H9 (cell line): ENCODE measurements at places on chromosomes 3 and 15. TPM values are rescaled to one million over a fixed set of nuclear protein-coding genes. Genes with fewer than 3 reads are reported as not detected.

DNA sequence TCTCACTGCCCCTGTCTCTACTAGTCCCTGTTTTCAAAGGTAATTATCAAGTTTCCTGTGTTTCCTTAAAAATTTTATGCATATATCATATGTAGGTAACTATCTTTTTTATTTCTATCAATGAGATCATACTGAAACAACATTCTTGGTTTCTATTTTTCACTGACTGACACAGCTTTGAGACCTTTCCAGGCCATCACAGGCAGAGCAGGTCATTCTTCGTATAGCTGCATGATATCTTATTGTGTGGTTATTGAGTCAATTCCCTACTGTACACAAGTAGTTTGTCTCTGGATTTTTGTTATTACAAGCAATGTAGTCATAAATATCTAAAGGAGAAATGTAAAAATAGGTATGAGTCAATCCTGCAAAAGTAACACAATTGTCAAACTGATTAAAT is 169.6 kb downstream of the CFAP20DC start:
- H3K4me1 ChIP-seq: peaks cover 3% of the 10 kb centered on the region; the same call in 1 of the 2 replicates
- H3K36me3 ChIP-seq: no peaks in the 10 kb centered on the region
- H3K27ac ChIP-seq: no peak overlapping the region

Gene ACKR2
- 0.13 TPM in 1 of 2 replicates, not detected in the other for total RNA-seq

DNA sequence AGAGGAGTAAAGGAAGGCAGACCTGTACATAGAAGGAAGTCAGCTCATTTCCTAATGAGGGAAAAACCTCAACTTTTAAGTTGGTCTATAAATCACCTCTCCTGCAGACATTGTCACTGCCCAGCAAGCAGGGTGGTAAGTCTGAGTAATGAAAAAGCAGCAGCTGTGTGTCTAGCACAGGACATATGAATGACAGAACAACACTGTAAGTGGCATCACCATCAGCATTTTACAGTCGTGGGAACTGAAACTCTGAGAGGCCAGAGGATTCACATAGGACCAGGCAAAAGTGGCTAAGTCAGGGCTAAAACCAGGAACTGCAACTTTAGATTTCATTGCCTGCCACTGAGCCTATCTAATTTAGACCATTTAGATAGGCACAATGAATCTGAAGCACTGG is 235.6 kb downstream of the CLSTN2 start:
- H3K4me3 ChIP-seq: no peak overlapping the region
- no peaks in the 10 kb centered on the region for H3K4me1 ChIP-seq
- DNase-seq: no peak
- no peaks in the 10 kb centered on the region for H3K27me3 ChIP-seq

GRCh38 chr15:39270934-39271333 is 309.9 kb upstream of the THBS1 start:
- H3K4me1 ChIP-seq: no peaks in the 10 kb centered on the region
- H3K27ac ChIP-seq: no peak overlapping the region
- no peaks in the 10 kb centered on the region for H3K36me3 ChIP-seq
- no peak for DNase-seq
- no peak overlapping the region for H3K4me3 ChIP-seq
- H3K27me3 ChIP-seq: no peaks in the 10 kb centered on the region

Gene PLSCR5
- not detected in 2 replicates for total RNA-seq

DNA sequence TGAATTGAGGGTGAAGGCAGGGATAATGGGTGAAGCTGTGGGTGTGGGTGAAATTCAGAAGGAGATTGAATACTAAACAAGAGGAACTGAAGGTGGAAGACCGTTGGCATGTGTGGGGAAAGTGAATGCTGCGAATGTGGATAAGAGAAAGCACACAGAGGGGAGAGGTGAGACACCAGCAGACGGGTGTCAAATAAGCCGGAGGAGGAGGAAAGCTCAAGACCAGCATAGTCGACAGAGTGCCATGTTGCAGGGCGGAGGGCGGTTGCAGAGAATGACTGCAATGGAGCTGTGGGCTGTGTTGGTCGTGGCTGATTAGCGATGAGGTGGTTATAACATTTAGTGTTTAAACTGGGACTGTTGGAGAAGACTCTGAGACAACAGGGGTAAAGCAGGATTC is 16.4 kb upstream of the HCN4 start:
- H3K4me3 ChIP-seq: no peak overlapping the region
- H3K36me3 ChIP-seq: peaks cover 24% of the 10 kb centered on the region
- H3K27me3 ChIP-seq: no peaks in the 10 kb centered on the region
- H3K27ac ChIP-seq: no peak overlapping the region

DNA sequence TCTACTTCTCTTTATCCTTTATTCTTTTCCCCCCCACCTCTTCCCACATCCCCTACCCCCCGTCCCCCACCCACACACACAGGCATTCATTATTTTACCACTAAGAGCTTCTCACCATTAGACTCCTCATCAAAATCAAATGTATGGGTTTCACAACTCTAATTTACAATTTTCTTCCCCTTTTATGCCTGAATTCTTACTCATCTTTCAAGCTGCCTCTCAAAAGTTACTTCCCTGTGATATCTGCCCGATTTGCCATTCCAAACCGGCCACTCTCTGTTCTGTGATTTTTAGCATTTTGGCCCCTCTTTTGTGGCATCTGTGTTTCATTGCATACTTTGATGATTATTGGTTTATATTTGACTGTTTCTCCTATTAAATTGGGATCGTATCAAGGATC is 42.2 kb downstream of the SLC9A9 start:
- H3K4me3 ChIP-seq: no peak overlapping the region
- no peak for DNase-seq
- H3K4me1 ChIP-seq: no peaks in the 10 kb centered on the region
- no peaks in the 10 kb centered on the region for H3K36me3 ChIP-seq
- no peak overlapping the region for H3K27ac ChIP-seq

- no peak overlapping the region for H3K27ac ChIP-seq
- no peak overlapping the region for H3K4me3 ChIP-seq
- no peaks in the 10 kb centered on the region for H3K36me3 ChIP-seq
- no peak for DNase-seq
- no peaks in the 10 kb centered on the region for H3K4me1 ChIP-seq
These were observed 27.4 kb upstream of the CD47 start for GRCh38 chr3:108118038-108118768.

Gene LTK
- 0.31 TPM in 2 replicates for total RNA-seq

Gene HCN4
- total RNA-seq: 10.5 and 10.6 TPM in 2 replicates

Gene WDR72
- 2.4 and 2.9 TPM in 2 replicates for total RNA-seq

DNA sequence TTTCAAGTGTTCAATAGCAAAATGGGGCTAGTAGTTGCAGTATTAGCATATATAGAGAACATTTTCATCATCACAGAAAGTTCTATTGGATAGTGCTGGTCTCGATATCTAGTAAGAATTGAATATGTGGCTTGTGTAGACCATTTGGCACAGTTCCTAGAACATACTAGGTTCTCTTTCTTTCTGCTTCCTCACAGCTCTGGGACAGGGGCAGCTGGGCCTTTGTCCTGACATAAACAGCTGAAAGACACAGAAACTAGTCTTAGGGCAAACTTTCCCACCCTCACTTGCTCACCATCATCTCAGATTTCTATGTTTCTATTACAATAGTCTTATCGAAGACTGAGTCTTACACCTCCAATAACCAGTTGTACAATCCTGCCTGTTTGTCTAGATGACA is 63.7 kb upstream of the DLG1 start:
- H3K36me3 ChIP-seq: peaks cover 29% of the 10 kb centered on the region
- H3K4me3 ChIP-seq: no peak overlapping the region
- no peak for DNase-seq
- H3K4me1 ChIP-seq: peaks cover 7% of the 10 kb centered on the region; the same call in 1 of the 2 replicates
- no peaks in the 10 kb centered on the region for H3K27me3 ChIP-seq
- H3K27ac ChIP-seq: no peak overlapping the region

- no peaks in the 10 kb centered on the region; the same call in 1 of the 2 replicates for H3K4me1 ChIP-seq
- no peak overlapping the region for H3K27ac ChIP-seq
- DNase-seq: no peak
- H3K4me3 ChIP-seq: no peak overlapping the region
- no peaks in the 10 kb centered on the region for H3K27me3 ChIP-seq
- no peaks in the 10 kb centered on the region for H3K36me3 ChIP-seq
These were observed 301.0 kb upstream of the UMPS start for GRCh38 chr3:124429129-124429815.

Gene ATP10A
- total RNA-seq: 3.9 and 4.4 TPM in 2 replicates

GRCh38 chr3:67624687-67625086 is 29.7 kb downstream of the SUCLG2 start:
- peaks cover 8% of the 10 kb centered on the region for H3K36me3 ChIP-seq
- no peak overlapping the region for H3K27ac ChIP-seq
- no peak for DNase-seq
- H3K4me1 ChIP-seq: no peaks in the 10 kb centered on the region; the same call in 1 of the 2 replicates

Gene LDHAL6B
- not detected in 2 replicates for total RNA-seq

DNA sequence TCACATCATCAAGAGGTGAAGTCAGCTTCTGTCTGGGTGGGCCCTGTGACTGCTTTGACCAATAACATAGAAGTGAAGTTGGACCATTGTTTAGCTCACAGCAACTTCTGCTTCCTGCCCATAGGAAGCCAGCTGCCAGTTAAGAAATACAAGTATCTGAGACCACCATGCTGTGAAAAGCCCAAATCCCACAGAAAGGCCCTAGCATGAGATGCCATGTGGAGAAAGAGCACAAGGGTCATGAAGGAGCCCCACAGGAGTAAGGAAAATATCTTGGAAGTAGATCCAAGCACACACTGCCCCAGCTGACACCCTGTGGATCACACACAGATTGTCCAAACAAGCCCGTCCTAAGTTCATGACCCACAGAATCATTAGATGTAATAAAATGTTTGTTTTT is 28.5 kb downstream of the RTP4 start:
- no peaks in the 10 kb centered on the region; the same call in 1 of the 2 replicates for H3K36me3 ChIP-seq
- 0 out of 2 replicates have a peak, but pooled peaks cover 2% of the 10 kb centered on the region for H3K4me1 ChIP-seq
- no peak overlapping the region for H3K27ac ChIP-seq
- DNase-seq: no peak
- H3K4me3 ChIP-seq: no peak overlapping the region

Gene RNU5B-1
- total RNA-seq: not detected in 2 replicates

GRCh38 chr3:17905996-17906395 is 163.6 kb upstream of the TBC1D5 start:
- no peak for DNase-seq
- no peak overlapping the region for H3K4me3 ChIP-seq
- H3K27me3 ChIP-seq: no peaks in the 10 kb centered on the region
- H3K27ac ChIP-seq: no peak overlapping the region
- H3K4me1 ChIP-seq: peaks cover 7% of the 10 kb centered on the region; the same call in 1 of the 2 replicates

- H3K27ac ChIP-seq: no peak overlapping the region
- no peak for DNase-seq
- H3K27me3 ChIP-seq: no peaks in the 10 kb centered on the region
These were observed 31.7 kb upstream of the SYNM start for GRCh38 chr15:99073008-99073717.

Gene CDC25A
- 83.3 and 84.5 TPM in 2 replicates for total RNA-seq

- no peak for DNase-seq
- no peak overlapping the region for H3K27ac ChIP-seq
- no peak overlapping the region for H3K4me3 ChIP-seq
- peaks cover 6% of the 10 kb centered on the region; the same call in 1 of the 2 replicates for H3K36me3 ChIP-seq
- no peaks in the 10 kb centered on the region for H3K4me1 ChIP-seq
These were observed 52.9 kb upstream of the TBL1XR1 start for GRCh38 chr3:177250151-177250550.

- no peak overlapping the region for H3K4me3 ChIP-seq
- peaks cover 2% of the 10 kb centered on the region; the same call in 1 of the 2 replicates for H3K4me1 ChIP-seq
- DNase-seq: no peak
- no peak overlapping the region for H3K27ac ChIP-seq
- peaks cover 13% of the 10 kb centered on the region; the same call in 2 of the 3 replicates for H3K36me3 ChIP-seq
- no peaks in the 10 kb centered on the region for H3K27me3 ChIP-seq
These were observed 209.9 kb downstream of the ITPR1 start for GRCh38 chr3:4703054-4703480.

Gene C3orf33
- total RNA-seq: 2.3 and 2.9 TPM in 2 replicates

Gene CXCR6
- not detected in 2 replicates for total RNA-seq

Gene MYRIP
- total RNA-seq: 1.8 and 2.2 TPM in 2 replicates

- H3K27me3 ChIP-seq: no peaks in the 10 kb centered on the region
- H3K4me1 ChIP-seq: no peaks in the 10 kb centered on the region
- H3K36me3 ChIP-seq: no peaks in the 10 kb centered on the region
- H3K27ac ChIP-seq: no peak overlapping the region
- H3K4me3 ChIP-seq: no peak overlapping the region
These were observed 108.0 kb downstream of the DIPK2A start for GRCh38 chr3:144079634-144080033.

Gene GRK7
- total RNA-seq: not detected in 2 replicates

Gene DPPA2
- 3.1 and 3.2 TPM in 2 replicates for total RNA-seq

Gene IL17RE
- 2.0 and 2.1 TPM in 2 replicates for total RNA-seq

DNA sequence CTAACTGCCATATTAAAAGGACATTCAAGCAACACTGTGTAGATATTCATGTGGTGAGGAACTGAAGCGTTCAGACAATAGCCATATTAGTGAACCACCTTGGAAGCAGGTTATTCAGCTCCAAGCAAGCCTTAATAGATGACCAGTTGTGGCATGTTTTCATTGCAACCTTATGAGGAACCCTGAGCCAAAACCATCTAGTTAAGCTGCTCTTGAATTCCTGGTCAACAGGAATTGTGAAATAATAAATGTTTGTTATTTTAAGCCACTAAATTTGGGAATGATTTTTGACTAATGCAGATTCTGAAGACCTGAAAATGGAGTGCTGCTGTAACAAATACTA is 73.0 kb downstream of the SPRED1 start:
- no peak overlapping the region for H3K27ac ChIP-seq
- no peaks in the 10 kb centered on the region; the same call in 1 of the 2 replicates for H3K4me1 ChIP-seq
- H3K4me3 ChIP-seq: no peak overlapping the region
- H3K36me3 ChIP-seq: peaks cover 31% of the 10 kb centered on the region

GRCh38 chr15:92011611-92012367 is 158.3 kb downstream of the SLCO3A1 start:
- H3K27me3 ChIP-seq: no peaks in the 10 kb centered on the region
- H3K4me3 ChIP-seq: no peak overlapping the region
- H3K27ac ChIP-seq: no peak overlapping the region

Gene BCL2A1
- not detected in 2 replicates for total RNA-seq

Gene HDC
- not detected in 2 replicates for total RNA-seq

DNA sequence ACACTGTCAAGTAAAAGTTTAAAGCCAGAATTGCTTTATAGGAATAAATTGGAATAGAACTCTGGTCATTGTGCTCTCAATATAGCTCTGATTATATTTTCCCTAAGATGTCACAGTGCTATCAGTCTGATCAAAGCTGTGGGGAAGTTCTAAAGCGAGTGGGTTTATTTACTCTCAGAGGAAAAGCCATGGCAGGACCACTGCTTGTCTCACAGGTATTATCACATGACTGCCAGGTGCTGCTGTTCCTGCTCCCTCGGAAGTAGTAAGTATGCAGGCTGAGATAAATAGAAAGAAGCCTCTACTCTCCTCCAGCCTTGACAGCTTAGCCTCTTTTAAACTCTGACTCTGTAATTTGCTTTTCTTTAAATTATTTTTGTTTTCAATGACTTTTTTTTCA is 49.1 kb upstream of the UTS2B start:
- DNase-seq: no peak
- H3K4me1 ChIP-seq: no peaks in the 10 kb centered on the region; the same call in 1 of the 2 replicates
- no peak overlapping the region for H3K27ac ChIP-seq
- no peaks in the 10 kb centered on the region; the same call in 1 of the 2 replicates for H3K27me3 ChIP-seq
- H3K4me3 ChIP-seq: no peak overlapping the region
